Chondrocyte (in vitro differentiated cells): ENCODE measurements at places on chromosomes 4 and X.

DNA sequence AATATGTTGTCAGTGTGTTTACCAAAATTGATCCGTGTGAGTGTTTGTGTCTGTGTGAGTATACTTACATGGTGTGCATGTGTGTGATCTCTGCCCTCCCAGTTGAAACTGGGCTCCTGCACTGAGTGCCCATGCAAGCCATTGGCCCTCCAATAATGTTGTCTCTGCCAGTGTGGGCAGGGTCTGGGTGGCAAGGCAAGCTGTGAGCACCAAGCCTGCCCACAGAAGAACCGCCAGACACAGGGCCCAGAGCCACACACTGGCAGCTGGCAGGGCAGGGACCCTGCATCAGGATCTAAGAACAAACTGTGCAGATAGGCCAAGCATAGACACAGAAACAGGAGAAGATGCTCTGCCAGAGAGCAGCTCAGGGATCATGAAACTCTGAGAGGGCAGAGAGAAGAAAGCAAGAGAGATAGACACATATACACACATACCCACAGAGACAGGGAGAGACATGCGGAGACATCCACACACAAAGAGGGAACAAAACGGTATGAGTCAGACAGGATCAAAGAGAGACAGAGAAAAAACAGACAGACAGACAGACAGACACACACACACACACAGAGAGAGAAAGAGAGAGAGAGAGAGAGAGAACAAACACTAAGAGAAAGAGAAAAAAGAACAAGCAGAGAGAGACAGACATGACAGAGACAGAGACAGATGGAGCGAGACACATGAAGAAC is 555.0 kb downstream of the MID1IP1 start:
- no peak for DNase-seq

DNA sequence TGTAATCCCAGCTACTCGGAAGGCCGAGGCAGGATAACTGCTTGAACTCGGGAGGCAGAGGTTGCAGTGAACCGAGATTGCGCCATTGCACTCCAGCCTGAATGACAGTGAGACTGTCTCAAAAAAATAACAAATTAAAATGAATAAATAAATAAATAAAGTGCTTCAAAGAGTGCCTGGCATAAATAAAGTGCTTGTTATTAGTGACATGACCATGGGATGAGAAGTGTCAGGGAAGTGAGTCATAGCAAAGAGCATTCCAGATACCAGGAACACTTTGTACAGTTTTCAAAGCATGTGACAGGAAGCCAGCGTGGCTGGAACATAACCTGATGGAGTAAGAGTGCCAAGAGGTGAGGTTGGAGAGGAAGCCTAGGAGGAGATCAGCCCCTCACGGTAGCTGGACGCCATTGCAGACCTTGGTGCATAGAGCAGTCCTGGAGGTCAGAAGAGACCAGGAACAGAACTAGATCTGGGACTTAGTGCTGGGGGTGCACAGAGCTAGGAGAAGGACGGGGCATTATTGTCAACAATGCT is 6.0 kb upstream of the WDR13 start:
- DNase-seq = no peak

DNA sequence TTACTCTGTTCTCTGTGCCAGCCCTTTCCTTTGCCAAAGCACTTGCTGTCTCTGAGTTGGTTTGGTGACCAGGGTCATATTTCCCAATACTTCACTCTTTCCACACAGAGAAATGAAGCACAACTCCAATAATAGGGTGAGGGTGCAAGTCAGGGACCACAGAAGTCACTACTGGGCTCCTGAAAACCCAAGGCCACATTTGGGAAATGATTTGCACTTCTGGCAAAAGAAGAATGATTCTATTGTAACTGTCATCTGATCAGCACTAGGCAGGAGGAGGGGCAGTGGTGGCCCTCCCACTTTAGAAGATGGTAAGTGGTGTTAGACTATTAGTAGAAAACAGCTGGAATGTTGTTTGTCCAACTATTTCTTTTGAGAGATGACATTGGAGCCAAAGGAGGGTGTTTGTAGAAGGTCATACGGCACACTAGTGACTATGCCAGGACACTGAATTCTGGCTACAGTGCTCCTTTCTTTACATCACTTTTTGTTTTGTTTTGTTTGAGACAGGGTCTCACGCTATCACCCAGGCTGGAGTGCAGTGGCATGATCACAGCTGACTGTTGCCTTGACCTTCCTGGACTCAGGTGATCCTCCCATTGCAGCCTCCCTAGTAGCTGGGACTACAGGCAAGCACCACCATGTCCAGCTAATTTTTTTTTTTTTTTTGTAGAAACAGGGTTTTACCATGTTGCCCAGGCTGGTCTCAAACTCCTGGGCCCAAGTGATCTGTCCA is 10.8 kb upstream of the HADH start:
- no peak for DNase-seq

GRCh38 chrX:134026565-134027311 is 41.3 kb upstream of the GPC3 start:
- no peak for DNase-seq

DNA sequence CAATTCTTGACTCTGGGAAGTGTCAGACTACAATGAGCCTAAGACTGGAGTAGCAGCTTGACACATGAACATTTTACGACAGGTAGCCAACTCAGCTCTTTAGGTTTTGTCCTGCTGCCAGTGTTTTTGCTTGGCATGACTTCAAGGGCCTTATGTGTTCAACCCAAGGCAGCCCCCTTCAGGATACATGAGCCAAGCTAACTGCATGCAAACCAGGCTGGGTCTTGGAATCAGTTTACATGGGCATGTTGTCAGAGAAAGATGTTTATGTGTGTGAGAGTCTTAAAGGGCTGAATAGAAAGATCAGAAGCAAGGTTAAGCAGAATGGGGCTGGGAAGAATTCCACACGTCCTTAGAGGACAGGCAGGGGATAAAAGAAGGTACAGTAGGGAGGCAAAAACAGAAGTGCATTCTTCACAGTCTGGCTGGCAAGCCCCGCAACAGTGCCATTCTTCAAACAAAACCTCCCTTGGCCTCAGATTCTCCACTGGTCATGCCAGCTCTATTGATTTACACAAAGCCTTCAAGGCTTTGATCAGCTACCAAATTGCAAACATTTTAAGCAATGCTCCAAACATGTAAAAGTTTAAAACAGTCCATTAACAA is 97.3 kb downstream of the NKX6-1 start:
- DNase-seq = no peak

DNA sequence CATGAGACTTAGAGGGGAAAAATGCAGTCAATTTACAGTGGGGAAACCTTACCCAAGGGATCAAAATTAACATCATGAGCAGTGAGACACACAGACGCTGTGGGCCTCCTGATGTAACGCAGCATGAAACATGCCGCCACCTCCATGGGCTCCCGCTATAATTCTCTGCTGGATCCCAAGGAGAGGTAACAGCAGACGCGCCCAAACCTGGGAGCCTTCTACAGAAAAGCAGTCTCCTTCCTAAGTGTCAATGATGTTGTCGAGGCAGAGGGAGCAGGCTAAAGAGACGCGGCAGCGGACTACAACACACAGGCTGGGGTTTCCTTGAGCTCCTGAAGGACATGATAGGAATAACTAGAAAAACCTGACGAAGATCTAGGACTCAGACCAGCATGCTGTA is 142.3 kb downstream of the AFAP1 start:
- no peak for DNase-seq

DNA sequence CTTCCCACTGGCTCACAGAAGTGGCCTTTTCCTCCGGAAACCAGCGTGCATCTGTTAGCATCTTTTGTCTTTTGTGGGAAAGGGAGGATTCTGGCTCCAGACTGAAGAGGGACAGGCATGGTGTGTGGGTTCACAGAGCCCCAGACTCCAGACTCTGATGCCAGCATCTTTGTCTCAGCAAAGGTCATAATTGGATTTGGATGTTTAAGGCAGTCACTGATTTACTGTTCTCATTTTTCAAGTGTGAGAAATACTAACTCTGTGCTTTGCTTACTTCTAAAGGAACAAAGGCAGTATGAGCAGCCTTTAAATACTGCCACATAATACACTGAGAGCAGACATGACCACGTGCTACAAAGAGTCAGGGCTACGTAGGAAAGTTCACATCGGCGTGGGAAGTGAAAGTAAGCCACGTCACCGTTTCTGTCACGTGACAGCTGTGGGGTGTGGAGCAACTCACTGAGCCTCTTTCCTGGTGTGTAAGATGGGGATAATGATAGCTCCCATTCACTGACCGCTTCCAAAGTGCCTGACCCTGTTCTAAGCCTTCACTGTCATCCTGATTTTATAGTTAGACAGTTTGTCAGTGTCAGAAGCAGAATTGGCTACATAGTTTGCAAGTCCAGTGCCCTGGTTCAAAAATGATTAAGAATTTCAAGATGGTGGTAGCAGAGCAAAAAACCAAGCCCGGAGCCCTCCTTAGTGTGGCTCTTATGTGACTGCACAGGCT is 24.8 kb upstream of the TMSB4X start:
- no peak for DNase-seq

- DNase-seq = no peak
Observed at GRCh38 chrX:18465051-18465450, 39.6 kb downstream of the CDKL5 start.

GRCh38 chrX:111352424-111352823 is 59.6 kb downstream of the DCX start:
- DNase-seq = no peak

- DNase-seq = no peak
Observed at GRCh38 chr4:126850286-126850685, 782.5 kb upstream of the INTU start.

- no peak for DNase-seq
Observed at GRCh38 chr4:184826691-184827270, 1.0 kb upstream of the ACSL1 start.

DNA sequence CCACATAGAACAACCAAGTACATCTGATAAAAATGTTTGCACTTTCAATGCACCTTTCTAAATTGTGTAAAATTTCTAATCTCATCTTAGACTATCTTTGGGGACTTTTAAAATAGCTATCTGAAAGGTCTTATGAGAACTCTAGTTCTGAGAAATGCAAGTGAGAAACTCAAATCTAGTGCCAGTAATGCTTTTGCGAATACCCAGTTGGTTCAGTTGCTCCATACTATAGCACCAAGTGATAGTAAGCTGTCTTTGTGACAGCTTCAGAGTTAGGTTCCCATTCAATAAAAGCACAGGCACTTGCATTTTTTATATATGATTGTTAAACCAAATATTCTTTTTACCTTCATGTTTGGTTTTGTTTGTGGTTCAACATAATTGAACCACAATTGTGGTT is 4.5 kb upstream of the ITM2A start:
- no peak for DNase-seq

DNA sequence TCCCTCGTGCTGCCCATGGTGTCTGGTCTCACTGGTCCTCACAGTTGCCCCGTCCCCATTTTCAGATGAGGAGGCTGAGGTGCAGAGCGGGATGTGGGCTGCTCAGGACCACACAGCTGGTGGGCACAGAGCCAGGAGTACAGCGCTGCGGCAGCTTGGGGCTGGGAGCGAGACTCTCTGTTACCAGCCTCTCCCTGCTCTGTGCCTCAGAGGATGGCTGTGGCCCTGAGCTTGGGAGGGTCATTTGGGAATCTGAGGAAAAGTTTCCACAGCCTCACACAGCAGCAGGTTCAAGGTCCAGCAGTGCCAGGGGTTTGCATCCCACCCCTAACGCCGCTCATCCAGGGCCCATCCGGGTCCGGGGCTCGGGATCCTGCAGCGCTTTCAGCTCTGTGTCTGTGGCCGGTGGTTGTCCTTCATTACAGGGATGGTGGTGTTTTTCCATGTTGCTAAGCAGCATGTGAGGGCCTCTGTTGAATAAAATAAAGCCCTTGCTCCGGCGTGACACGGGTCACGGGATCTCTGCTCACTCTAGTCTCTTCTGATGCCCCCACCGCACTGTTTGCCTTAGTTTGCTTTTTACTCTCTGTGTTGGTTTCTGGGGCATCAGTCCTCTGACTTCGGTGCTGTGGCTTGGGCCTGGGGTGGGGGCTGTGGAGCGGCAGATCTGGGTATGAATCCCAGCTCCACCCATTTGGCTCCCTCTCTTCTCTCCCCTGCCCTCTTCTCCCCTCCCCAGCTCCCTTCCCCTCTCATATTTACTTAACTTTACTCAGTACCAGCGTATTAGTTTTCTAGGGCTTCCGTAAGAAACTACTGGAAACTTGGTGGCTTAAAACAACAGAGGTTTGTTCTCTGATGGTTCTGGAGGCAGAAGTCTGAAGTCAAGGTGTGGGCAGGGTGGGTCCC is 6.5 kb downstream of the WFS1 start:
- DNase-seq = no peak

- no peak for DNase-seq
Observed at GRCh38 chr4:124631760-124632159, 80.8 kb downstream of the ANKRD50 start.

DNA sequence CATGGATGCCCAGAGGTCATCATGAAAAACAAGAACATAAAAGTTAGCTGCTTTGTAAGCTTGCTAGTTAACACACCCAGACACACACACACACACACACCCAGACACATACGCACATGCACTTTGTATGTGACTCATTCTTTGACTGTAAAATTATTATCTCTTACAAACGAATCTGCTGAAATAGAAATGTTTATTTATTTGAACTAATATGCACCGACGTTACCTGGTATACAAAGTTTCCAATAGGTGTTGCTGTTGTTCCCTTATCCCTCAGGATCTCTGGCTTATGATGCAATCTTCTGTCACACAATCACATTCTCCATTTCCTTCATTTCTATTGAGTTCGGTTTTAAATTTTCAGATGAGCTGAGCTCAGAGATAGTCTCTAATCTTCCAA is 209.3 kb downstream of the PTTG2 start:
- no peak for DNase-seq

- DNase-seq = no peak
Observed at GRCh38 chr4:134702374-134702773, 500.8 kb upstream of the PABPC4L start.

DNA sequence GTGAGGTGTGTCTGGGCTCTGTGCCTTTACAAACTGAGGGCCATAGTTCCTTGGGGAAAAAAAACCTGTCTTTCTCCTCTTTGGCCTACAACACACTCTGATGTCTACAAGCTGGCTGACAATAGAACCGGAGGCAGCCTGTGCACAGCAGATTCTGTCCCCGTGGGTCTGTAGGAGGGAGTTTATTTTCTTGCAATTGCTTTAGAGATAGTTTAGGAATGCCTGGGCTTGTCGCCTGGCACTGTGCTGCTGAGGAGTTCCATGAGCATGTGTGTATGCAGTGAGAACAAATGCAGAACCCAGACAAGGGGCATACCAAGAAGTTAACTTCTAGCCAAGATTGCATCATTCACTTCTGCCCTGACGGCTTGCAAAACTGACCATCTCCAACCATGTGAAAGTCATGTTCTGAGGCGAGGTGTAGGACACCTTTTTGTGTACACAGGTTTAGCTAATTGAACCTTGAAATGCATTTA is 54.1 kb downstream of the CCNI start:
- no peak for DNase-seq

DNA sequence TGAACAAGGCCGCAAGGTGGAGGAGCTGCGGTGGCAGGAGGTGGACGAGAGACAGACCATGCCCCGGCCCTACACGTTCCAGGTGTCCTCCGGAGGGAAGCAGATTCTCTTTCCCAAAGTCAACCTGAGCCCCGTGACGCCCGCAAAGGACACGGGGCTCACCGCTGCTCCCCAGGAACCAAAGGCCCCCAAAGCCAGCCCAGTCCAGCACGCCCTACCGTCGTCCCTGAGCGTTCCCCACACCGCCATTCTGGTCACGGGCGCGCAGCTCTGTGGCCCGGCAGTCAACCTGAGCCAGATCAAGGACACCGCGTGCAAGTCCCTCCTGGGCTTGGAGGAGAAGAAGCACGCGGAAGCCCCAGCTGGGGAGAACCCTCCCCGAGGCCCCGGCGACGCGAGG is 72.2 kb downstream of the AASDH start:
- no peak for DNase-seq
